ENCODE measurements at places on chromosomes 12 and 14.

DNA sequence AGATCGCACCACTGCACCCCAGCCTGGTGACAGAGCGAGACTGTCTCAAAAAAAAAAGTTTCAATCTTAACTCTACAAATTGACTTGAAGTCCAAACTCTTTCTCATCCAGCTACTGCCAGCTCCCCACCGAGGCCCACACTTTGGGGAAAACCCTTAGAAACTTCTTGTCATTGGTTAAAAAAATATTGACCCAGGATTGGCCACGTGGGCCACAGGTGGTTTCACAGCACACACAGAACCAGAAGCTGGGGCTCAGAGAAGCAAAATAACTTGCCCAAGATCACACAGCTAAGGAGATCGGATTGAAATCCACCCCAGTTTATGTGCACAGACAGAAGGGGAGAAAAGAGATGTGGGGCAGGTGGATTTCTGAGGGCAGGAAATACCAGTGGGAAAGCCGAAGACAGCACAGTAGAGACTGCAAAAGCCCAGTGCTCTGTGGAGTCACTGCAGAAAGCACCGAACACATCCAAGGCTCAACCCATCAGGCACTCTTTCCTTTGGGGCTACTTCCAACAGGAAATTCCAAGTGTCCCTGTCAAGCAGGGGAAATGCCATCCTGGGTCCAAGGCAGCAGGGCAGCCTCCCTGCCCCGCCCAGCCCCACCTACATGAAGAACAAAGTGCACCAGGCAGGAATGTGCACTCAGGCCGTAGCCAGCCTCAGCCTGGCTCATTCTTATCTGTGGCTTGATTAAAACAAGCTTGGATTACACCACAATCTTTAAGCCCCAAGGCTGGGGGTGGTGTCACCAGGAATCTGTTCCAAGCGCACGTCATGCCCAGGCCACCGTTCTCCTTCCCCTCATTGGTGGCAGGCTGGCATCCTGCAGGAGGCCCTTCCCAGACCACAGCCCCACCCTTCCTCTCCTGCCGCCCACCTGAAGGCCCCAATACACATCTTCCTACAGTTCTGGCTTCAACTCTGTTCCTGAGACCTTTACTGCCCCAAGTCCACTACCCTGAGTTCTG is 72.5 kb downstream of the ITPK1 start:
- peak; percentile 69 for DNase-seq

- DNase-seq, result no peak
Measured at GRCh38 chr12:130281153-130281799, 56.4 kb upstream of the PIWIL1 start.

- no peak for DNase-seq
Measured at GRCh38 chr14:77503138-77503537, 4.5 kb upstream of the ISM2 start.

GRCh38 chr12:24977060-24977459 is 28.2 kb upstream of the BCAT1 start:
- no peak for DNase-seq

DNA sequence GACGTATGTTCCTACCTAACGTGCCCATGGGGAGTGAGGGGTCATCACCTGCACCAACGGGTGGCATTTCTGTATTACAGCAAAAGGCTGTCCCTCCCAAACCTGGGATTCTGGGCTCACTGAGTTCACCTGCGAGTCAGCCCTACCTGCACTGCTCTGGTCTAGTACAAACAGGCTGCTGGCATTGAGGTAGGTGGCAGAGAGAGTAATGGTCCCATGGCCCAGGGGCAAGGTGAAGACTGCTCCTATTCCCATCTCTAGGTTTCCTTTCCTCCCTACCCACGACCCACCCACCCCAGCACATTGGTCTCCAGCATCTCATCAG is 421 bp downstream of the SUOX start:
- no peak for DNase-seq

GRCh38 chr12:121423682-121424623 is 24.0 kb downstream of the RNF34 start:
- no peak for DNase-seq

DNA sequence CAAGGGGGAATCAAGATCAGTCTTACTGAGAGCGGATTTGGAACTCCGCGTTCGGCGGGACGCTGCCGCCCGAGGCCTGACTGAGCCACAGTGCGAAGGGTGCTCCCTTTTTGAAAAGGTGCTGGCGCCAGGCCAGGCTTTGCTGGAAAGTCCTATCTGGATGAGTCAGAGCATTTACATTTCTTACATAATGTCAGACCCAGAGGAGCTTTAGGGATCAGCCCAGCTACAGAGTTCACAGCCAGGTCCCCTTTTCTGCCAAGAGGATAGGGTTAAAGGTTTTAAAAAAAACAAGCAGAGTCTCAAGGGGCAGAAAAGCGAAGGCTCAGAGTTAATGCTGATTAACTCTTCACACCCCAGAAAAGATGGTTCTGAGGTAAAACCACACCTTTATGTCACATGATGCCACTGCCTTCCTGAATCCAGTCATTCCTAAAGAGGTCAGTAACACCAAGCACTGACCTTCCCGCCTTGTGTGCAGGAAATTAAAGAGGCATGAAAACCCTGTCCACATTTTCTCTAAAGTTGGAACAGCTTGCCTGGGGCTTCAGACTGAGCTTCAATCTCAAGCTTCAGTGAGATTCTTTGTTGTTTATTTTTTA is 11.7 kb upstream of the FBXL14 start:
- peak; percentile 55 for DNase-seq

DNA sequence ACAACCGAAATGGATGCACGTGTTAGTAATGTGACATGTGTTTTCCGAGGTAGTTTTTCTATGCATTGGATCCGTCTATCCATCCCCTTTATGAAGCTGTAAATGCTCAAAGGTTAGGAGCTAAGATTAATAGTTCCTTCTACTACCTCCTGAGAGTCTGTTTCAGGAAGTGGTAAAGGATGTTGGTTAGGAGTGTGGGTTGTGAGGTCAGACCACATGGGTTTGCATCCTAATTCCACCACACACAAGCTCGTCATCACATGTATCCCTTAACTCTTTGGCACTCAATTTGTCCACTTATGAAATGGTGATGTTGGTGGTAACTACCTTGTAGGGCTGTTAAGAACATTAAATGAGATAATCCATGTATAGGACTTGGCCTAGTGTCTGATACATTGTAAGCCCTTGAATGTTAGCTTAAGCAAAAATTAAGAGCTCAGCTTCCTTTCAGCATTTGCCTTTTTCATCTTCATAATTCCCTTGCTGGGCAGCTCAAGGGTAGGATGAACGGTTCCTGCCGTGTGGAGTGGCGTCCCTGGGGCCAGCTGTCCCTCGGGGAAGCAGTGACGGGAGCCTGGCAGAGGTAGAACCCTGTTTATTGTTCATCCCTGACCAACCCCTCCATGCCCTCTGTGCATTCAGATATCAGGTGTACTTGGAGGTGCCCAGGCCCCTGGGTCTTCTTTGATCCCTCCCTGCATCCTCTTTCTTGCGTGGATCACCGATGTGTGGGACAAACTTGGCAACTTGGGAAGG is 52.3 kb downstream of the TSPAN9 start:
- no peak for DNase-seq

- DNase-seq, result peak; percentile 30
Measured at GRCh38 chr14:74290415-74290814, 12.3 kb downstream of the ABCD4 start.

GRCh38 chr14:99595034-99595433 is 9.0 kb downstream of the CCDC85C start:
- no peak for DNase-seq

- no peak for DNase-seq
Measured at GRCh38 chr12:133202493-133203343, 21.4 kb downstream of the ZNF268 start.

DNA sequence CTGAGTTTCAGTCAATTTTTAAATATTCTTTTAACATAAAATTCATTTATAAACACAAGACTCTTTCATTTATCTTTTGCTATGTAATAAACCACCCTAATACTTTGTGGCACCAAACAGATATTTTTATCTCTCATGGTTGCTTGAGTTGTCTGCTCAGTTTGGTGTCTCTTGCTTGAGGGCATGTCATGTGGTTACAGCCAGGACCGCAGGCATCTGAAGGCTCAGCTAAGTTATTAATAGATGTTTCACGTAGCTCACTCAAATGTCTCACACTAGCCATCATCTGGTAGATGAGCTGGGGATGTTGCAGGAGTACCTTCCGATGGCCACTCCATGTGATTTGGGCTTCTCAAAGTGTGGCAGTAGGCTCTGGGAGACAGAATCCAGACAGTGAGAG is 597.8 kb downstream of the ETNK1 start:
- DNase-seq, result no peak

- DNase-seq, result no peak
Measured at GRCh38 chr14:28870033-28870564, 103.5 kb downstream of the FOXG1 start.

- no peak for DNase-seq
Measured at GRCh38 chr12:54301428-54302048, 723 bp upstream of the NFE2 start.

GRCh38 chr12:55641595-55641994 is 4.9 kb downstream of the OR10P1 start:
- no peak for DNase-seq

GRCh38 chr12:32223941-32224340 is 117.3 kb downstream of the BICD1 start:
- no peak for DNase-seq

DNA sequence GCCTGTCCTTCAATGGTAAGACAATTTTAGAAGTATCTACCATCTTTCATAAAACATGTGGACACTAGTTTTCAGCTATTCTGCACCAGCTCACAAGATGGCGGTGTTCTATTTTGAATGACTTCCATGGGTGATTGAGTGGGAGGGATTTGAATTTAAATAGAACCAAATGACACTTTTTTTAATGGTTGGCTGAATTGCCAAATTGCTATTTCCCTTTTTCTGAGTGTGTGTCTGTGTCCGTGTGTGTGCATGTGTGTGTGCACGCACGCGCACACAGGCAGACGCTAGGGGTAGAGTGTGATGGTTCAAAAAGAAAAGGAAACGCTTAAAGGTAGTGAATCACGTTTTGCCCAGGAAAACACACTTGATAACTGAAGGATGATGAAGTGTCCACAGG is 362.6 kb downstream of the DAD1 start:
- no peak for DNase-seq

DNA sequence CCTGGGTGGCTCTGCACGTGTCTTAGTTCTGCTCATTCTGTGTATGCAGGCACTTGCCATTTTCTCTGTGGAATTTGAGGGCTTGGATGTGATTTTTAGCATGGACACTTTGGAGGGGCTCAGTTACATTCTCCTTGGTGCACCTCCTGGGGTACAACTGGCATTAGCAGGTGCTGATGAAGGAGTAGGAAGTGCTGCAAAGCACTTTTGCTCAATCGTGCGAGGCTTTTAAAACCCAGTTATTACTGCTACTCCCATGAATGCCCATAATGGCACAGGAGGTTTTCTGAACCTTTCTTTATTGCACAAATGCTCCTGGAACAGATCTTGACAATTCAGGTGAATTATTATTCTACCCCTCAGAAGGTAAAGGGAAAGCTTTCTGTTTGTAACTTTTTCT is 78.7 kb downstream of the SLC25A47 start:
- DNase-seq, result no peak

- peak; percentile 68 for DNase-seq
Measured at GRCh38 chr12:54009171-54010052, 627 bp downstream of the HOXC8 start.

DNA sequence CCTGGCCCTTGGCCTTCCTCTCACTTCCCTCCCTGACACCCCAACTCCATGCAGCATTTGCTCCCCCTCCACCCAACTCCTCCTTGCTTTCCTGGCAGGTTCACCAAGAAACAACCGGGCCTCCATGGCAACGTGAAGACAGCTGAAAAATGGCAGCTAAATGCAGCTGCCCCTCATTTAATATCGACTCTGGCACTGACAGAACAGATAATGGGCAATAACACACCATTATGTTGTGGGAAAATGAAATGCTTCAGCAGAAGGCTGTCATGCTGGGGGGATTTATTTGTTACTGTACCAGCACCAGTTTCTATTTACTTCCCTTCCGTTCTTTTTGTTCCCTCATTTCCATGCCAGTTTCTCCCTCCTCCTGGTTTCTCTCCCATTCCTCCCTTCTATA is 440.8 kb downstream of the NRXN3 start:
- DNase-seq, result no peak

- DNase-seq, result no peak
Measured at GRCh38 chr12:62401631-62402030, 65.0 kb upstream of the MON2 start.

DNA sequence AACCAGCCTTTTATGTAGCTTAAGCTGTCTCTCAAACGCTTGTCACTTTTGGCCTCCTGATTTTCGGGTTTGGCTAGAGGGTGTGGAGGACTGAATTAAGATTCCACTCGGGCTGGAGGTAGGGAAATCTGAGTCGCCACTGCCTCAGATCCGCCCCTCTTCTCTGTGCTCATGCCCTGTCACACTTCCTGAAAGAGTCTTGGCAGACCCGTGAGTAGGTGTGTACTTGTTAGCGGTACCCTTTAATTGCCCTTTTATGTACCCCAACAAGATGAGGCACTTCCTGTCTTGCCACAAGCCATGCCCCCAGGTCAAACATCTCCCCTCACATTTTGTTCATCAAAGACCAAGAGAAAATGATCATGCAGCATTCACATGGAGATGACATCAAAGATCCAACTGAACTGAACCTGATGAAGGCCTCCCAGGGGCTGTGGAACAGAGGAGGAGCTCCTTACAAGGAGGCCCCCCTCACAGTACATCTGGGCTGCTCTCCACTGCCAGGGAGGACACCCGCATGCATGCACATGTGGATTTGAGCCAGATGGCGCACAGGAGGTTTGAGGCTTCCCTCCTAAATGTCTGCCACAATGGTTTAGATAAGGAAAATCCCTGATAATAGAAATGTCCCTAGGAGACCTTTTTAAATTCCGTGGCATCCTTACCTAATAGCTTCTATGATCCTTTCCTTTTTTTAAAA is 86.5 kb upstream of the CDKN3 start:
- no peak for DNase-seq

DNA sequence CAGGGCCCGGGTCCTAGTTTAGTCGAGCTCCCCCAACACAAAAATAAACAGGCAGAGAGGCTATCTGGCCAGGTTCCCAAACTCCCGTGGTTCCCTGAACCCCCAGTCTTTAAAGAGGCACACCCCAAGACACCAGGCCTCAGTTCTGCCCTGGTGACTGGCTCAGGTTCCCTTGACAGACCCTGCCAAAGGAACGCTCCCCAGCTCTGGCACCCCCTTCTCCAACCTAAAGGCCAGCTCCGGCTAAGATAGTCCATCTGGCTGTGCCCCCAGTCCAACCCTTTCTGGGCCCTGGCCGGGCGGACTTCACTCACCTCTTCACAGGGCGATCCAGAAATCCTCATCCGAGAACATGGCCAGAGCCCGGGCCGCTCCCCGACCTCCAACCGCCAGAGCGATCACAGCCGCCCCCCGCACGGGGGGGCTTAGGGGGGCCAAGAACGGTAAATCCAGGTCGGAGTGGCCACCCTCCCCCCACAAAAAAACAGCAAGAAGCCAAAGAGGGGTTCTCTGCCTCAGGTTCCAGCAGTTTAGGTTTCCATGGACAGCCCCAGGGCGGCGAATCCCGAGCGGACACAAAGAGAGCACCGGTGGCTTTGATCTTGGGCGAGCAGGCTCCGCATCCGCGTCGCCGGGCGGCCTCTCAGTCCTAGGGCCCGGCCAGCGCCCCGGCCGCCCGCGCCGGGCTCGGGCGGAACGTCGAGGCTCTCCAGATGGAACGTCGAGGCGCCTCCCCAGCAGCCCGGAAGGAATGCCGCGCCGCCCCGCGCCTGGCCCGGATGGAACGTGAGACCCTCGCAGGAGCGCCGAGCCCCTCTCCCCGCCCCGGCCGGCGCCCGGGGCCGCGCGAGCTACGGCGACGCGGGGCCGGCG is 1.1 kb downstream of the KMT2D start:
- peak; percentile 65 for DNase-seq

All from AG08396 (cell line).